ENCODE measurements at places on chromosomes 4 and X.

- no peak for DNase-seq
Observed at GRCh38 chr4:150581641-150582051, 305 bp upstream of the MAB21L2 start.

DNA sequence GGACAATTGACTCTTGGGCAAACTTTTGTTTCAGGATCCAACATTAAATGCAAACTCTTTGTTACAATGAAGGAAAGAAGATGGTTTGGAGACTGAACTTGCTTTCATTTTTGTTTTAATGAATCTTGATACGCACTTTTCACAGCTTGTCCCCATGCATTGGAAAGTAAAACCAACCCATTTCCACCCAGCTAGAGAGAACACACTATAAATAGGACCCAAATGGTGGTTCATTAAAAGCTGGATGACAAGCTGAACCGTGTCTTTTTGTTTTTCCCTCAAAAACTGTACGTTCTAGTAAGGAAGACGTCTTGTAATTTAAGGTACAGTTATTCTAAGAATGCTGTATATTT lies 95.3 kb upstream of the EGFL6 start:
- DNase-seq, result no peak

- no peak for DNase-seq
Observed at GRCh38 chrX:118182025-118182424, 65.4 kb upstream of the KLHL13 start.

- no peak for DNase-seq
Observed at GRCh38 chr4:18242919-18243693, 221.6 kb upstream of the LCORL start.

DNA sequence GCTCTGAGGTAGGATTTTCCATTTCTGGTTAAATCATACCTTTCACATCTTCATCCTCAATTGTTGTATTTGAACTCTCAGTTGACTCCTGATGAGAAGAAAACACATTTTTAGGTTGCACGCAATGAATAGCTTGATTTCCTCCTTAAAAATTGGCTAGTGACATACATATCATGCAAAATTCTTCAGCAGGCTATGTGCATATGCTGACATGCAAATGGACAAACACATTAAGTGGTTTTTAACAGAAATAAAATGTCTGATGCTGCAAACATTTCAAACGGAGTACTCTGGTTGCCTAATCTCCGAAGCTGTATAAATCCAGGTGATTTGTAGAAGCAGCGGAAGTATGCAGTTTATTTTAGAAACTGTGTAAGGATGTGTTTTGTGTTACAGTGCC lies 261.1 kb downstream of the CAMK2D start:
- DNase-seq, result no peak

DNA sequence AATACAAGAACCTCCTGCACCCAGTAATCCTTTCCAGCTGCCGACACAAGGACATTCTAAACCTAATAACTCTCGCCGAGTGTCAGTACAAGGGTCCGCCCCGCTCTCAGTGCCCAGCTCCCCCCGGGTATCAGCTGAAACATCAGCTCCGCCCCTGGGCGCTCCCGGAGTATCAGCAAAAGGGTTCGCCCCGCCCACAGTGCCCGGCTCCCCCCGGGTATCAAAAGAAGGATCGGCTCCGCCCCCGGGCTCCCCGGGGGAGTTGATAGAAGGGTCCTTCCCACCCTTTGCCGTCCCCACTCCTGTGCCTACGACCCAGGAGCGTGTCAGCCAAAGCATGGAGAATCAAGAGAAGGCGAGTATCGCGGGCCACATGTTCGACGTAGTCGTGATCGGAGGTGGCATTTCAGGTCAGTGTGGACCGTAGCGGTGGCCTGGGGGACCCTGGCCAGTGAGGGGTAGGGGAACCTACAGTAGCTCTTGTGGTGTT lies at the start of gene MAOA:
MAOA (plus strand) TSS at position 295 of the 490 bp plus-strand sequence; CDS start at position 338, 43 bp downstream.
- no peak for DNase-seq

- no peak for DNase-seq
Observed at GRCh38 chr4:121477480-121477879, 96.7 kb upstream of the QRFPR start.

DNA sequence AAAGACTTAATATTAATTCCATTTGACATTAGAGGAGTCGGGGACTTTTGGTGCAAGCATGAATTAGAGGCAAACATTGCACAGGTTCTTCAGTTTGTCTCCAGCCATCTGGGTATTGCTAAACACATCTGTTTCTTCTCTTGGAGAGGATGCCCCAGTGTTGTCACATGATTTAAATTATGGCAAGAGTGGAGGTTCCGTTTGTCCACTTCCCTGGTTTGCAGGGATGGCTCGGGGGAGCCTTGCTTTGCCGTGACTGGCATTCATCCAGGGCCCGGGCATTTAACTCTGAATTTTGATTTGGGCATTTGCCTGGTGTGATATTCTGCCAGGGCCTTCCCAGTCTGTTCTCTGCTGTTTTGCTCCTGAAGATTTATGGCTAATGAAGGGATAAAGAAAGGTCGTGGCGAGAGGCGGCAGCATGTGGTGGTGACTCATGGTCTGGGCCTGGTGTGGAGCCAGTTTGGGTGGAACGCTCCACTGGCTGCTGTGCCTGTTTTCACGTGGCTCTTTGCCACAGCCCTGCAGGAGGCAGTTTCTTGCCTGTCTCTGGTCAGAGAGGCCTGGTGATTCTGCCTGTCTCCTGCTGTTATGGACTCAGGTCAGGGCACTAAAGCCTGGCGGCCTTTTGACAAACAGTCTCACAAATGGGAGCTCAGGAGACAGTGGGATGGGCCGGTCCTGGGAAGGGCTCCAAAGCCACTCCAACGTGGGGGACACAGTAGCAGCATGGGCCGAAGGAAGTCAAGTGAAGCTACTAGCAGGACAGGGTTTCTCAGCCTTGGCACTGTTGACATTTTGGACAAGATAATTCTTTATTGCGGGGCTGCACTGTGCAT lies 99.4 kb upstream of the PGRMC2 start:
- no peak for DNase-seq

- DNase-seq, result no peak
Observed at GRCh38 chr4:151690876-151691275, 69.9 kb downstream of the GATB start.

GRCh38 chr4:187016101-187016500 lies 292.4 kb upstream of the FAT1 start:
- no peak for DNase-seq

- no peak for DNase-seq
Observed at GRCh38 chr4:7144374-7145290, 47.7 kb upstream of the SORCS2 start.

DNA sequence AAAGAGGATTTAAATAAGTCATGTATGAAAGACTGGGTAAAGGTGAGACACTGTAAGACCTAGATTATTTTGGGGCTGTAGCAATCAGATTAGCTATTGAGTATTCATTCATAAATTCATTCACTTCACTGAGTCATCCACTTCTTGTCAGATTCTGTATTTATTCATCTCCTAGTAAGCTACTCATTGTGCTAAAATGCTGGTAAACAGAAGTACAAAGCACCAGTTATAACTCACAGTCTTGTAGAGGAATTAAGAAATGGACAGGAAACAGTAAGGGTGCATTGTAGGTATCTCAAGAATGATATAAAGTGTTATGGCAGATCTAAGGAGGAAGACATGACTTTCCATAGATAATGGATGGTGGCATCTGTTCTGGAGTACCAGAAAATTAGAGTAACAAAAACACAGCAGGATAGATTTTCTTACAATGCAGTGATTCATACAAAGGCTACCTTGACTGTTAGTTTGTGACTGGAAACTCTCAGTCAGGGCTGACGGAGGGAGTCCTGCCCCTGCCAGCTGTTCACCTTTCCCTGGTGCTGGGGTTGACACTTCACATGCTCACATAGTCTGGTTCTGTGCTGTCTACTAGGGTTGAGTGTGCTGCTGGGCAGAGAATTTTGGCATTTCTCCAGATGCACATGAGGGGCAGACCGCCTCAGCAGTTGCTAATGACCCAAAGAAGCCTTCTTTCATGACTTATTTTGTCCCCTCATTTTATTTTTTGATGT lies 26.5 kb upstream of the HAND2 start:
- DNase-seq, result no peak

GRCh38 chrX:108022491-108023089 lies 22.3 kb upstream of the VSIG1 start:
- no peak for DNase-seq

DNA sequence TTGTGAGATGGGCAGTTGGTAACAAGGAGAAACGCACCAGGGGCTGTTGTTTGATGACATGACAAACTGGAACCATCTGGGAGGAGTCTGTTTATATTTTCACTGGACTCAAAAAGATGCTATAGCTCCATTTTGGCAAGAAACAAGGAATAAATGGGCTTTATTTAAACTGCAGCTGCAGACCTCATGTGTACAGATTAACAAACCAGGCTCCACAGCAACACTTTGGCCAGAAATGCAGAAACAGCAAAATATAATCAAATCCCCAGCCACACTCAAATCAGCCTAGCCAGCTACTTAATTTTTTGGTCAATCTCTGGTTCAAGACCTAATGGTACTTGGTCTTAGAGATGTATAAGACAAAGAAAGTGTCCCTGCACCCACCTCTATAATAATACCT lies 52.7 kb downstream of the ASB9 start:
- no peak for DNase-seq

DNA sequence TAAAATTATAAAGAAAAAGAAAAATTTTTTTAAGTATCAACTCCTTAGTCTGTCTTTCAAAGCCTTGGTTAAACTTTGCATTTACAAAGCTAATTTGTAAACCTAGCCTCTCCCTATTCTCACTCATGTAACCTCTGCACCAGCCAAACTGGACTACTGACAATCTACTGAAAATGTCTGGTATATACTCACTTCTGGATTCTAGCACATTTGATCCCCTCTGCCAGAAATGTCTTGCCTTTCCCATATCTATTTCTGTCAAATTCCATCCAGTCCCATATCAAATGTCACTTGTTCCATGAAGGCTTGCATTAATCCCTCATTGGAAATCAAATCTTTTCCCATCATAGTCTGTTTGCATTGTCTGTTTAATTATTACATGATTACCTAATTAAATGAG lies 105.8 kb upstream of the KLHL13 start:
- no peak for DNase-seq

DNA sequence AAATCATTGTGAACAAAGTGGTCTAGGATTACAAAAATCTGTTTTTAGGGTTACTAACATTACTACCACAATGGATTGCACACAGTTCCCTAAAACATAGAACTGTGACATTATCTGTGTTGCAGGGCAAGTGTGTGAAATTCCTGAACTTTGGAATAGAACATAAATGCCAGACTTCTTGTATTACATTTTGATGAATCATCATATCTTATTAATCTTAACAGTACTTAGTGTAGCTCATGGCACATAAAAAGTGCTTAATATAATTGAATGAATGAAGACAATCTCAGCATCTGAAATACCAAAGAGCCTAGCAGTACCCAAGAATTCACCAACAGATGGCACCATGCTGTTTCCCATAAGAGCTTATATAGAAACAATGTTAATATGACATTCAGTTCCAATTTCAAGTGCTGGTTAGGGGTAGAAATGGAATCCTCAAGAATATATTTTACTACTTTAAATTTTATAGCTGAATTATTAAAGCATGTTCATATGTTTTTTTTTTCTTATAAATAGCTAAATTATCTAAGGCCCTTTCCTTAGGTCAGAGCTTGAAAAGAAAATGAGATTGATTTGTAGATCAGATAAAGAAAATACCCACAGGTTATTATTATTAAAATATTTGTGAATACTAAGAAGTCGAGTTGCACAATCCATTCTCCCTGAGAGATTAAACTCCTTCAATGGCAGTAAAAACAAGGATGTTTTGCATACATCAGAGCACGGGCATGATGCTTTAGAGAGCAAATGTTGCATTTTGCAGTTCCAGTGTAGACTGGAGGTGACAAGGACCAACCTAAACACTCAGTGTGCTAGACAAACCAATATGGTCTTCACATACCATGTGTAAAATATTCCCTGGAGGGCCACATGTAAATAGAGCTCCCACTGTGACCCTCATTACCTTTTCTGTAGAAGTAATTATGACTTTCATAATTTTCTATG lies 25.7 kb upstream of the SHISA3 start:
- no peak for DNase-seq

DNA sequence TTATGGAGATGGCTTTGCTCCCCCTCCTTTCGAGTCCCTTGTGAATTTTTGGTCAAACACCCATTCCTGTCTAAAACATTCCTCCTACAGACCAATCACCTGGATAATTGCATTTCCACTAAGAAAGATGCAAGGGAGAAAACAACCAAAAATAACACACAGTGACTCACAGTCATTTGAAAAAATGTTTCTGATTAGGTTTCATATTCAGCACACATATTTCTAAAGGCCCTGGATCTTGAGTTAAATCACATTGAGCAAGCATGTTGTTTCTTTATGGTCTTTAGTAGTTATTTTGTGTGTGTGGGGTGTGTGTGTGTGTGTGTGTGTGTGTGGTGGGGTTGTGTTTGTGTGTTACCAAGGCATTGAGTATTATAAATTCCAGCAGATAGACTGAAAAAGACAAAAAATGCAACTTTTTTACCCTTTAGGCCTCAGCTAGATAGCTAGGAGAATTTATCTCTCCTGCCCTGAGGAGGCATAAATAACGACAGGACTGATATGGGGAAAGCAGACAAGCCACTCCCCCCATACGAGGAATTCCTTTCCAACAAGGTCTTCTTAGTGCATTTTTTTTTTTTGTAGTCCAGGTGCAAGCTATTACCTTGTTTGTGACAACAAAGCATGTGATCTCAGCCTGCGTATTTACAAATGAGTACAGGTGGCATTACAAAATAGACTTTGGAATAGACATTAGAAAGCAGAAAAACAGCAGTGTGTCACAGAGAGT lies 265.4 kb upstream of the ADGRL3 start:
- DNase-seq, result no peak

DNA sequence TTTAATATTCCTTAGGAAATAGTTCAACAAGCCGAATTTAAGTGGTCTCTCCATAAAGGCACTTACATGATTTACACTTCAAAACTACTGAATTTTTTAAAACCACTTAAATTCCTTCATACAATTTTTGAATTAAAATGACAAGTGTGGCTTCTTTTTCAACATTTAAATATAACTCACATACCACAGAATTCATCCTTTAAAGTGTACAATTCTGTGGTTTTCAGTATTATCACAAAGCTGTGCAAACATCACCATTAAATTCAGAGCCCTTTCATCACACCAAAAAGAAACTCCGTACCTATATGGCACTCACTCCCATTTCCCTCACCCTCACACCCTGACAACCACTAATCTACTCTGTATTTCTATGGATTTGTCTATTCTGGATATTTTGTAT lies 200.9 kb upstream of the MAB21L2 start:
- no peak for DNase-seq

- DNase-seq, result no peak
Observed at GRCh38 chr4:7358100-7358735, 76.5 kb downstream of the PSAPL1 start.

GRCh38 chrX:526295-527224 lies 104.0 kb upstream of the SHOX start:
- no peak for DNase-seq

GRCh38 chr4:84498935-84499623 lies at the start of gene NKX6-1:
Gene NKX6-1, minus strand, starts transcription at chr4:84499292. Its CDS starts 1,064 bp downstream, at chr4:84498228.
- DNase-seq, result no peak

GRCh38 chr4:53706422-53707032 lies 115.2 kb upstream of the LNX1 start:
- no peak for DNase-seq
